ENCODE measurements at places on chromosomes 1 and 21.
A peak's percentile ranks its signal among the peaks of the same experiment; 100 is the strongest.

- DNase-seq, result no peak
Measured at GRCh38 chr1:114080511-114081436, 72.9 kb downstream of the SYT6 start.

DNA sequence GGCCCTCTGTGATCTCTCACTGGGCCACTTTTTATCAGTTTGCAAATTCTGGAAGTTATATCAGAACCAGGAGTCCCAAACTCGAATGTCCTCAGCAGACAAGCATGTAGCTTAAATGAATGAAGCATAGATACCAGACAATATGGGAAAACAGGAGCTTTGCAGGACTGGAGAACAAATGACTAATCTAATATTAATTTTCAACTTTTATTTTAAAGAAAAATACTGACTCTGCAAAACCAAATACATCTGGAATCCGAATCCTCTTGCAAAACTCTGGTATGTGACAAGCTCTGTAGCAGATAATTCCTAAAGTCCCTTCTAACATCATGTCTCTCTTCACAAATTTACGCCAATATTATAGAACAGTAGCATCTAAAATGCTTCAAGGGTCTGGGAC is 427.4 kb downstream of the TTLL7 start:
- no peak for DNase-seq

- DNase-seq, result peak; percentile 18
Measured at GRCh38 chr1:12031039-12031980, 12.0 kb downstream of the MIIP start.

GRCh38 chr1:91584878-91585277 is 84.2 kb downstream of the CDC7 start:
- DNase-seq, result no peak

GRCh38 chr1:90911353-90911752 is 110.5 kb downstream of the ZNF644 start:
- no peak for DNase-seq

GRCh38 chr1:41313661-41314131 is 47.5 kb upstream of the FOXO6 start:
- peak; percentile 11 for DNase-seq

DNA sequence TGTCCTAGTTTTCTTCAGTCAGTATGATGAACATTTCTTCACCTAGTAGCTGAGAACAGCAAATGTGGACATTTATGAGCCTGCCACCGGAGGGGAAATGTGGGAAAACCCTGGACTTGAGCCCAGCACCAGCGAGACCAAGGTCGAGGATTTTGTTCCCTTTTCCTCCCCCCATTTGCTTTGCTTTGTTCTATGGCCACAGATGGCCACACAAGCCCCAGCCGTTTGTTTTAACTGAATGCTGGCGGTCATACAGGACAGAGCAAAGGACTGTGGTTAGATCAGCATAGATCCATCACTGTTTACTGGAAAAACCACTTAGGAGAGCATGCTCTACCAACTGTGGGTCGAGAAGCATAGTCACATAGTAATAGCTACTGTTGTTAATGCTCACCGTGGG is 20.9 kb downstream of the SH2D2A start:
- no peak for DNase-seq

- no peak for DNase-seq
Measured at GRCh38 chr21:42406201-42406621, 2.5 kb downstream of the UBASH3A start.

DNA sequence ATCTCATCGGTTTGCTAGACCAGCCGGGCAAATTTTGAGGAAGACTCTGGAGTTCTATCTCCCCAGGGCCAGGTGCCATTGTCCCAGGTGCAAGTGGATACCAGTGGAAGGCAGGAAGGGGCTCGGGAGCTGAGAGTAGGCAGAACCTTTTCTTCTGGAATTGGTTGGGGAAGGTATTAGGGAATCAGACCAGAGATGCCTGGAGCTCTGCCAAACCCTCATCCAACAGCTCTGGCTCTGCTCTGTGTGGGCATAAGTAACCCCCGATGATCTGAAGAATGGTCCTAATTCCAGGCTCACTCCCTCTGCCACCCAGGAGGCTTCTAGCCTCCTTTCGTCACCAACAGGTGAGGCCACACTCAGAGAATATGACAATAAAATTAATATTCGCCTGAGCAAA is 69.9 kb downstream of the PGBD5 start:
- no peak for DNase-seq

GRCh38 chr1:182238421-182238820 is 153.2 kb downstream of the GLUL start:
- DNase-seq, result no peak

DNA sequence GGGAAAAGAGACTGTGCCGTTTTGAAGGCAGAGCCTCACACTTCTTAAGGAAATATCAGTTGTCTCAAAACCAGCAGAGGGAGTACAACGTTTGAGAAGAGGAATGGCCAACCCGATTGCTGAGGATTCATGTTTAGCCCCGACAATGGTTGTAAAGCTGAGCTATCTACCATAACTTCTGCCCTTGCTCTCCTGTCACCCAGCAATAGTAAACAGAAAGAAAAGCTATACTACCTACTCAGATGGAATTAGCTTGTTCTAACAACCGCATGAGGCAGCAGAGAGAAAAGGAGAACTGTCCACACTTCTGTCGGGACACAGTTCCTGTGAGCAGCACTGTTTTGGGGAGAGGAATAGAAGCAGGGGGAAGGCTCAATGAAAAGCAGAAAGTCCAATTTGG is 91.2 kb downstream of the SLC45A1 start:
- DNase-seq, result no peak

DNA sequence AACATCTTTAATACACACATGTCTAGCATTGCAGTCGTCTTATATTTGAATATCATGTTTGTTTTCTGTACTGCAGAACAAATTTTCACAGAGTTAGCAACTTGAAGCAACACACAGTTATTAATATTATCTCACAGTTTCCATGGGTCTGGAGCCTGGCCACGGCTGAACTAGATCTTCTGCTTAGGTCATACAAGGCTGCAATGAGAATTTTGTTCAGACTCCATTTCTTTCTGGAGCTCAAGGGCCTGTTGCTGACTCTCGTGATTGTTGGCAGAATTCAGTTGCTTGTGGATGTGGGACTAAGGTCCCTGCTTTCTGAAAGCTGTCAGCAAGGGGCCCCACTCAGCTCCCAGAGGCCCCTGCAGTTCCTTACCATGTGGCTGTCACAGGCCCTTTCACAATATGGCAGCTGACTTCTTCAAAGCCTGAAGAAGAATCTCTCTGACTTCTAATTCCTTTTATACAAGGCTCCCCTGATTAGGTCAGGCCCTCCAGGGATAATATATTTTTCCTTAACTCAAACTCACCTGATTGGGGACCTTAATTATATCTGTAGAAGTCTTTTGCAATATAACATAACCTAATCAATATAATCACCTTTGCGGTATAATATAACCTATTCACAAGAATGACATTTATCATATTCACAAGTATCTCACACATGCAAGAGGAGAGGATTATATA is 296.3 kb downstream of the NFIA start:
- DNase-seq, result no peak

DNA sequence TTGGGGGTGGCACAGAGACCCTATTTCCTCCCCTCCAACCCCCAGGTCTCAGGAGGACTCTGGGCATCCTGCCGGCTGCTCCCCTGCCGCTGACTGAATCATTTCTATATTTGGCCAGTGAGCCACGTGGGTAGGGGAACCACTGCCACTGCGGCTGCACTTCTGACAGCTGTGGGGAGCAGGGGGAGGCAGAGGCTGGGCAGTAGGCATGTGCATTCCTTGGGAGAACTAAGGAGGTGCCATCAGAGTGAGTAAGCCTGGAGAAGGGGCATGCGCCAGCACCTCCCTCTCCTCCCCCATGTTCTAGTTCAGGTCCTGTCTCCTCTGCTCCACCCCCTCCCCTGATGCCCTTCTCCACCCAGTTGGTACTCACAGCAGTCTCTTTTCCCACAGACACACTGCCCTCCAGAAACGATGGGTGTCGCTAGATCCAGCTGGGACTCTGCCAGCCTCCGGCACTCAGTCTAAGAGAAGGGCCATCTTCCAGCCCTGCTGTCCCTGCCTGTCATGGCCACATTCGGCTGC is 12.0 kb downstream of the PPFIA4 start:
- DNase-seq, result no peak

GRCh38 chr1:206503591-206504362 is 3.6 kb upstream of the RASSF5 start:
- peak; percentile 73 for DNase-seq

- no peak for DNase-seq
Measured at GRCh38 chr1:54834007-54834541, 33.0 kb upstream of the TTC22 start.

DNA sequence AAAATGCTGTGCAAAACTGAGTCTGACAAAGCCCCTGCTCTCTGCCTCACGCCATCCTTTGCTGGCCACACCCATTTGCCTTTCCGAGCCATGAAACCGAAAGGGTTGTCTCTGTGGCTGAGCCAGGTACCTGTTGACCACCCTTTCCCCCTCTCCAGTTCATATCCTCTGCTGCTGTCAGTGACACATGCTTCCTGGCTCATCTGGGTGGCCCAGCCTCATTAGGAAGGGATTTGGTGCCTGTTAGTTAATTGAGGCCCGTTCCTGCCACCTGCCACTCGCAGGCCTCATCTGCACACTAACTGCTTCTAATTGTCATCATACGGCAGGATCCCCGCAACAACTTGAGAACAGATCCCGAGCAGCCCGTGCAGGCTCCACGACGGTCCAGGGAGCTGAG is 79.2 kb downstream of the OLIG1 start:
- DNase-seq, result no peak

GRCh38 chr21:9838738-9839642 is 682.4 kb upstream of the TPTE start:
- DNase-seq, result no peak

- DNase-seq, result no peak
Measured at GRCh38 chr1:63545780-63546179, 22.5 kb downstream of the EFCAB7 start.

Data from dermis microvascular lymphatic vessel endothelial cell (primary cell).